ENCODE measurements at places on chromosomes 1 and 21.

DNA sequence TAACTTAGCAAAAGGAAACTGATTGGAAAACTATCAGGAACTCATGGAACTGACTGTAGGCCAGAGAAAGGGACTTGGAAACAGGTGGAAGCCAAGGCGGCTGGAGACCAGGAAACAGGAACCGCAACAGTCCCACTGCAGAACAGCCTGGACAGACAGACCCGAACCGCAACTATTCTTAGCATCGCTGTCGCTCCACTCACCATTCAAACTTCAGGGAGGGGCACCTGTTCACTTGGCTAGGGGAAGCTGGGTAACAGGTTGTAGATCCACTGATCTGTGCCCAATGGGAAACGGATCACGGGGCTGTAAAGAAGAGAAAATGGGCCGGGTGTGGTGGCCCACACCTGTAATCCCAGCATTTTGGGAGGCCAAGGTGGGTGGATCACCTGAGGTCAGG is 61.9 kb downstream of the CLSTN1 start:
- no peak for DNase-seq

- DNase-seq: peak; percentile 17
Measured at GRCh38 chr21:29237110-29238052, 61.3 kb upstream of the BACH1 start.

- DNase-seq: no peak
Measured at GRCh38 chr1:227778401-227778947, 37.0 kb upstream of the PRSS38 start.

GRCh38 chr1:194279975-194280374 is 1093.6 kb upstream of the B3GALT2 start:
- no peak for DNase-seq

GRCh38 chr1:85465099-85465785 is at the start of gene DDAH1:
DDAH1 (minus strand) TSS chr1:85465159; CDS start chr1:85465045, 114 bp downstream.
- DNase-seq: peak; percentile 57

DNA sequence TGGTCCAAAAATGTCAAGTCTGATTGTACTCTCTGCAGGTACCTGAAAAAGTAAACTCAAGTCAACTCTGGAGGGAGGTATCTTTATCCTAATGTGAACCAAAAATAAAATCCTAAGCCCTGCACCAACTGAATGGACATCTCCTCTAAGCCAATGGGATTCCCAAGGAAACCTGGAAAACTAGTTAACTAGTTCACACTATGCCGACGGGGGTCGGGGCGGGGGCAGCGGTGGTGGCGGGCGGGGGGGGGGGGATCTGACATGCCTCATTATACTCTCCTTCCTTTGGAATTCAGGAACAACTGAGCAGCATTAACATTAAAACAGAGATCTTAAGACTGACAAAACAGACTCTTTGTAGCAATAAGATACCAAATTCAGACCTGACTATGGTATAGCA is 452.6 kb upstream of the CAMK1G start:
- no peak for DNase-seq

- no peak for DNase-seq
Measured at GRCh38 chr1:58765441-58765840, 18.4 kb downstream of the JUN start.

- DNase-seq: no peak
Measured at GRCh38 chr1:5333291-5333690, 658.9 kb downstream of the NPHP4 start.

- DNase-seq: no peak
Measured at GRCh38 chr1:169200319-169200718, 93.8 kb downstream of the ATP1B1 start.

GRCh38 chr21:43736224-43736883 is 17.4 kb downstream of the PDXK start:
- DNase-seq: no peak

DNA sequence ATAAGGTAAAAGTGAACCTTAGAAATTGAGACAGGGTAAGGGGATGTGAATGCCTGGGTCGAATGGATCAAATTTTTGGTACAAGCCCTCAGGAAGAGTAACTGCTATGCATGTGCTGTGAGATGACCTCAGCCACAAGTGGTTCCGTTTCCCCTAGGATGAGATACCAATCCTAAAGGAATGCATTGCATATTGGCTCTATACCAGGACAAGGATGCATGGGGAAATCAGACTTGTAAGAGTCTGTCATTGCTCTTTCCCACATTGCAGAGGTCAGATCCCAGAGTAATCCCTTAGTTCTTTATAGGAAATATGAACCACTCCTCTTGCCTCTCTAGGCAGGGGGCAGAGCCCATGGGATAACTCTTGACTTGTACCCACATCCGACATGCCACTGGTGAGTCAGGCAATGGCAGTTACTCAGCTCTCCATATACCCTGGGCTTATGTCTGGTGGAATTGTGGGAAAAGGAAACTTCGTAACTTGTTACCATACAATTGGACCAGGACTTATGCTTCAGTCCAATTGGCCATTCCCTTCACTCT is 428.3 kb upstream of the ZRANB2 start:
- DNase-seq: no peak

GRCh38 chr1:32753532-32754316 is 51.2 kb upstream of the SYNC start:
- peak; percentile 69 for DNase-seq

DNA sequence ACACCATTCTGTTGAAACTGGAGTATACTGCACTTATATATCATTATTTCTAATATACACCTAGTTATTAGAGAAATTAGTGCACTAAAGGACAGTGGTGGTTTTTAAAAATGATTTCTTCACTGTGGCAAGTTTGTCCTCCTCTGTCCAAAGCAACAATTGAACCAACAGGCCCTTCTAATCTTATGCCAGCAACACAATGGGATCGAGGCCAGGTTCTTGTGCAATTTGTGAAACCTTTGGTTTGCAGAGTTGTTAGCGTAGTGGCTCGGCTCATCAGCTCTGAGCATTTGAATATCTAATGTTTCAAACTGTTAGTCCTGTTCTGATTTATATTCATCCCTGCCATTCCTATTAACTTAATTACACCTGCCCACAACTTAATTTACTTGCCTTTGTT is 9.9 kb upstream of the LRRC39 start:
- DNase-seq: peak; percentile 62

DNA sequence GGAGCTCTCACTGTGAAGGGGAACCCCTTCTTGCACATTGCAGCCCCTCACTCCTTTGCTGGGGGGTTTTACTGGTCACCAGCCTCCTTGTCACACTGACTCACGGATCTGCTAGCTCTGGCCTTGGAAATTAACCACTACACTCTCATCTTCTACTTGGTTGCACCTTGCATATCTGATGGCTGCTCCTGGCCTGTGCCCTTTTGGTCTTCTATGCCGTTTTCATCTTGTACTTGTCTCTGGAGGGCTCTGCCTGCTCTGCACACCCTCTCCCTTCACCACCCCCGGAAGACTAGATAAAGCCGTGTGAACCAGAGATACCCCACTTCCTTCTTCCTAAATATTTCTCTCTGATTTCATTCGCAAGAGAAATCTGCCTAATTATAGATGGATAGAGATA is 44.6 kb downstream of the CD247 start:
- DNase-seq: no peak

- no peak for DNase-seq
Measured at GRCh38 chr1:117569856-117570255, 36.0 kb upstream of the TENT5C start.

DNA sequence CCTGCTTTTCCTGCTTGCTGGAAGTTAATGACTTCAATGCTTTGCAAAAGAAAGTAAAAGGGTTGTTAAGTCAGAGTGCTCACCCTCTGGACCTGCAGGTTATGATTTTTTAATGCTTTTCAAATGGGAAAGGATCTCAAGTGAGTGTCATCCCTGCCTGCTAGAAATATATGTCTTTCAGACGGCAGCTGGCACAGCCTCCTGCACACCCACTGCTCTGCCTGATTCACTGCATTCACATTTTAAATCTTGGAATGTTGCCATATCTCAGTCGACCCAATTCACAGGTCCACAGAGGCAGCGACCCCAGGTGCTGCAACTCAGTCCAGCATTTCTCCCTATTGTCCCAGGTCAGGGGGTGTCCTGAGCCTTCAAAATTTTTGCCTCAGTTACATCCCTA is 10.7 kb downstream of the DUSP23 start:
- DNase-seq: no peak

GRCh38 chr1:151011154-151011850 is 3.1 kb downstream of the PRUNE1 start:
- no peak for DNase-seq

- no peak for DNase-seq
Measured at GRCh38 chr1:204198348-204199340, 2.4 kb upstream of the KISS1 start.

DNA sequence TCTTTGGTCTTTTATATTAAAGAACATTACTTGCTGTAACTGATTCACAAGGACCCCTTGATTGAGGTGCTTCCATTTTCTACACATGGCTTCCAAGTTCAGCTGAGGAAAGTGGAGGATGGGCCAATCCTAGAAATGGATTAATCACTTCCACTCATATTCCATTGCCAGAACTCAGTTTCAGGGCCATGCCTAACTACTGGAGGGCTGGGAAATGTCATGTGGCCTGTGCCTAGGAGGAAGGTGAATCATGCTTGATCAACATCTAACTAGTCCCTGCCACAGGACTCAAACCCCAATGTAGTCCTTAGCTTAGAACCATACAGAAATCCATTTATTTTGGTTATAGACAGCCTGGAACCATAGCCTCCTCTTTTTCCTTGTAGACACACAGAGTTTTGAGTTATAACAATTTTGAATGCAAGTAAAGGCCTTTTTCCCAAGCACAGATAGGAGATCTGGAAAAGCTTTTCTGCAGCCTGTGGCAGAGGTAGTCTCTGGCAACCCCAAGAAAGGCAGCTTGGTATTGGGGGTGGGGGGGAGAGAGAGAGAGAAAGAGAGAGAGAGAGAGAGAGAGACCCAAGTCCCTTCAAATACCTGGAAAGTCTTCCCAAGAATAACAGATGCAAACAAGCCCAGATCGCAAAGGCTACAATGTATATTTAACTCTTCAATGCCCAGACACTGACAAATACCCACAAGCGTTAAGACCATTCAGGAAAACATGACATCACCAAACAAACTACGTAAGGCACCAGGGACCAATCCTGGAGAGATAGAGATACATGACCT is 12.5 kb downstream of the MAST2 start:
- DNase-seq: no peak

DNA sequence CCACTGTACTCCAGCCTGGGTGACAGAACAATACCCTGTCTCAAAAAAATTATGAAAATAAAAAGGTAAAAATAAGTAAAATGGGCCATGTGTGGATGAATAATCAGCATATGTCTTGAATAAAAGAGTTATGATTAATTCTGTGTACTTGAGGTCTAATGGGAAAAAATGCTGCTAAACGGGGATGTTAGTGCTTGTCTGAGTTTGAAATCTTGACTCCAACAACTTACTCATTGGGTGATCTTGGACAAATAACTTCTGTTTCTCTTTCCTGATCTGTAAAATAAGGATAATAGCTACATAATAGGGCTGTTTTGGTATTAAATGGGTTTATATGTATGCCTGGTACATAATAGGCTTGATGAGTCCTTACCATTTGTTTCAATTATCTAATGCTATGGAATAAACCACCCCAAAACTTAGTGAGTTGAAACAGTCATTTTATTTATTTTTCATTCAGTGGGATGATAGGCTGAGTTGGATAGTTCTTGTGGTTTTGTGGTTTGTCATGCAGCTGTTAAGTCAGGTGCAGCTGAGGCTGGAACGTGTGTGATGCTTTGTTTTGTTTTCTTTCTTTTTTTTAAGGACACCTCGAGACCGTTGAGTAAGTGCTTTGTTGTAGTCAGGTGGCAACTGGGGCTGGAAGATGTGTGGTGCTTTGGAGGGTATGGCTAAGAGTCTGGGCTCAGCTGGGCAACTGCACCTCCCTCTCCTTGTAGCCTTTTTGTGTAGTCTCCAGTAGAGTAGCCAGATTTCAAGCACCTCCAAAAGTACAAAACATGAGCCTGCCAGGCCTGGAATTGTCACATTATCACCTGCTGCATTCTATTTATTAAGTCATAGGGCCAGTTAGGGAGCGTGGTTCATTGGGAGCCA is 4.9 kb downstream of the MDM4 start:
- no peak for DNase-seq

GRCh38 chr1:71687376-71687775 is 595.0 kb downstream of the NEGR1 start:
- DNase-seq: no peak

- DNase-seq: no peak
Measured at GRCh38 chr1:66140072-66140471, 347.4 kb downstream of the PDE4B start.

DNA sequence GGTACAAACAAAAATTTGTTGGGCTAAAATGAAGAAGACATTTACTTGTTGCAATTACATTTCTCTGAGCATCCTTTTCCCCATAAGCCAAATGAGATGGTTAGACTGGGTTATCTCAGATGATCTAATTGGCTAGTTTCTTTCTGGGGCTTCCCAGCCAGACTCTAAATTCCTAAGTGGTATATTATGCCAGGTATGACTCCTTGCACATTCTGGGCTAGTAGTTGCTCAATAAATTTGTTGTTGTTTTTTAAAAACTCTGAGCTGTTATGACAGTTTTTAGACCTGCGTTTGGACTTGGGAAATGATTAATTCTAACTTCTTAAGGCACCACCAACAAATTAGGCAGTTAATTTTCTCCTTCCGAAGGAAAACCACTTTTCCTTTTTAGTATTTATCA is 66.1 kb downstream of the UCK2 start:
- DNase-seq: no peak

DNA sequence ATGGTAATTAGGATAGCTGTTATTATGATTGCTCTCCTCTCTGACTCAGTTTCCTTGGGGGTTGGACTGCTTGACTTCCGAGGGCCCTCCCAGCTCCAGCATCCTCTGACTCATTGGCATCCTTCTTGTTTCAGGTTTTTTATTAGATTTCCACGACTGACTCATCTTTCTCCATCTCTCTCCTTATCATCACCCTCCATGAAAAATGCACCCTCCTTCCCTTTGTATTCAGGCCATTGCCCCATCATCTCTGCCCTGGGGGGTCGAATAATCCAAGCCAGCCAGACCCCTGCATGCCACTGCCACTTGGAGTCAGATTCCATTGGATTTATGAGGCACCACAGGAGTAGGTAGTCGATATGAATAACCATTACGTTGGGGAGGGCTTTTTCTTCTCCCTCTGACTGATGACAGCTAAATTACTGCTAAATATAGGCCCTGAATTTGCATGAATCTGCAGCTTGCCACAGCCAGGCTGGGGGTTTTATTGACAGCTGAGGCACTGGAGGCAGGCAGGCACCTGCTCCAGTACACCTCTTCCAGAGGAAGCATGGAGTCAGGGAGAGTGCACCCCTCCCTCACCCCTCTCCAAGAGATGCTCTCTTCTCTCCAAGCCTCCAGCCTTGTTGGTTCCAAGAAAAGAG is 91.7 kb downstream of the C1orf94 start:
- no peak for DNase-seq

DNA sequence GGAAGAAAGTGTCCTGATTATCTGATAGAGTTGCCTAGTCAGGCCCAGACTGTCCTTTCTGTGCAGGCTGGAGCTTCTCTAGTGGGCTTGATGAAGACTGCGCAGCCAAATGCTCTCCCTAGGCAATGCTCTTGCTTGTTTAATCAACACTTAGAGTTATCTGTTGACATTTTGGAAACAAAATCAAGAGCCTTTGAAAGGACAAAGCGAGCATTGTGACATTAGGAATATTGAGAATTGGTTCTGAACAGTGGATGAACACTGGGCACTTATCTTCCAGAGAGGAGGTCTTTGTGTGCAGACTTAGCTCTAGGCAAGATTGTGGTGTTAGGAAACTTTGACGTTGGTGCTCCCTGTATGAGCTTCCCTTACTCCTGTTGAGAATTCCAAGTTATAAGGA is 94.5 kb downstream of the DNTTIP2 start:
- no peak for DNase-seq
